ENCODE measurements at places on chromosomes 12 and 14. TPM values are rescaled to one million over a fixed set of nuclear protein-coding genes. Genes with fewer than 3 reads are reported as not detected.
A peak's percentile ranks its signal among the peaks of the same experiment; 100 is the strongest.

- no peak for DNase-seq
These were observed 1121.6 kb upstream of the TMEM132C start for GRCh38 chr12:127145241-127145928.

DNA sequence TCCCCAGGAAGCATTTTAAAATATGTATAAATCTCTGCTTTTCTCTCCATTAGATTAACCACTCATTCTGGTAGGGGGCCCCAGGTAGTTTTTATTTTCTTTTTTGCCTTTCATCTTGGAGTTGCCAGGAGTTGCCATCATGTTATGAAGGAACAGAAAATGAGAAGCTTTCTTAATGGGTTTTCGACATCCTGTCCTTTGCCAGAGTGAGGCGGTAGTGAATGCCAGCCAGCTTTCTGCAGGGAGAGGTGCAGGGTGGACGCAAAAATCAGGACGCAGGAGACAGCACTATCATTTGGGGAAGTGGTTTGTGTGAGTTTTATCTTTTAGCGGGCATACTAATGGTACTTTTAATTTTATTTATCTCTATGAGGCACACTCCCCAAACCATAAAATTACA, 1.7 kb downstream of the RASSF8 start:
- peak; percentile 63 for DNase-seq

DNA sequence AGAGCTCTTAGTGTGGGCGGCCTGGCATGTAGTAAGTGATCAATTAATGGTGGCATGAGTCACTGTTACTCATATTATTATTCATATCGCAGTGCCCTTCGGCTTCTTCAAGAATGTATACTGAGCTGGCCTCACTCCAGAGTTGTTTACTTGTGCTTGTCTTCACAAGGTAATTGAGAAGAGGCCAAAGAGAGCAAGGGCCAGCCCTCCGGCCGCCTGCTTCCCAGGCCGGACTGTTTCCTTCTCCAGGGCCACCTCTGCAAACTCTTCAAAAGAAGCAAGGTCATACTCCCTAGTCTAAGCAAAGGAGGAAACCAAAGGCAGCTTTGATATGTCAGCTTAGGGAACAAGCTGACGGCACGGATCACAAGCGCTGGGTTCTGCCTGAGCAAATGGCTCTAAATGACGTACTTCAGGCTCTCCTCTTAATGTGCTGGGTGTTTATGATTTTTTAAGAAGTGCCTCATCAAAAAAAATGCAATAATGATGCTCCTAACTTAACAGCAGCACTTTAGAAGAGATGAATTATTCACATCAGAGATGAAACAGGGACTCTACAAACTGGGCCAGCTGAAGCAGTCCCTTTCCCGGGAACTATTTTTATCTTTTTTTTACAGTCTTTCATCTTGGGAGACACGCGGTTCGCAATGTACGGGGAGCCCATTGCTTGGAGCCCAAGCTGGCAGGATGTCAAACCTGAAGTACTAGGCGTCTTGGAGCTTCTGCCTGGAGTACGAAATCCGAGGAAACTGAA, 65.6 kb upstream of the DLK1 start:
- DNase-seq, result peak; percentile 39

- DNase-seq, result no peak
These were observed 40.3 kb downstream of the CIT start for GRCh38 chr12:119836781-119837180.

- no peak for DNase-seq
These were observed 716.0 kb upstream of the STXBP6 start for GRCh38 chr14:25765909-25766308.

GRCh38 chr12:56408799-56409417, 40.3 kb downstream of the TIMELESS start:
- no peak for DNase-seq

- no peak for DNase-seq
These were observed 48.8 kb downstream of the KCNJ8 start for GRCh38 chr12:21725731-21726130.

GRCh38 chr14:24370748-24371147, 2.8 kb downstream of the NFATC4 start:
- DNase-seq, result no peak

DNA sequence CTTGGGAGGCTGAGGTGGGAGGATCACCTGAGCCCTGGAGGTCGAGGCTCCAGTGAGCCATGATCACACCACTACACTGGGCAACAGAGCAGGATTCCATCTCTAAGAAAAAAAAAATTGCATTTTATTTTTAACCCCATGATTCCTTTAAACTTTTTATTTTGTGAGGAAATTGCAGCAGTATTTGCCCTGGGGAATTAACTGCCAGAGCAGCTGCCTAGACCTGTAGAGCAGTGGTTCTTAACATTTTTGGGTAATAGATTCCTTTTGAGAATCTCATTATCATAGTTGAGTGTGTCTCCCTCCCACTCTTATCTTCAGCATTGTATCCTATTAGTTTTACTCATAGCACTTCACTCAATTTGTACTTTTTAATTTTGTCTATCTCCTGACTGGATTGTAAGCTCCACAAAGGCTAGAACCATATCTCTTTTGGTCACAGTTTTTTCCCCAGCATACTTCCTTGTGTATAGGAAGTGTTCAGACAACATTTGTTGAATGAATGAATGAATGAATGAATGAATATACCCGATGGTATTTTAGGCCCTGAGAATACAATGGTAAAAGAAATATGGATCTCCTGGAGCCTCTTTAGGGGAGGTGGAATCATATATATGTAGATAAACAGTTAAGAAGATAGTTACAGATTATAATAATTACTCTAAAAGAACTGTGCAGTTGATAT, 40.6 kb downstream of the BRMS1L start:
- DNase-seq, result no peak

DNA sequence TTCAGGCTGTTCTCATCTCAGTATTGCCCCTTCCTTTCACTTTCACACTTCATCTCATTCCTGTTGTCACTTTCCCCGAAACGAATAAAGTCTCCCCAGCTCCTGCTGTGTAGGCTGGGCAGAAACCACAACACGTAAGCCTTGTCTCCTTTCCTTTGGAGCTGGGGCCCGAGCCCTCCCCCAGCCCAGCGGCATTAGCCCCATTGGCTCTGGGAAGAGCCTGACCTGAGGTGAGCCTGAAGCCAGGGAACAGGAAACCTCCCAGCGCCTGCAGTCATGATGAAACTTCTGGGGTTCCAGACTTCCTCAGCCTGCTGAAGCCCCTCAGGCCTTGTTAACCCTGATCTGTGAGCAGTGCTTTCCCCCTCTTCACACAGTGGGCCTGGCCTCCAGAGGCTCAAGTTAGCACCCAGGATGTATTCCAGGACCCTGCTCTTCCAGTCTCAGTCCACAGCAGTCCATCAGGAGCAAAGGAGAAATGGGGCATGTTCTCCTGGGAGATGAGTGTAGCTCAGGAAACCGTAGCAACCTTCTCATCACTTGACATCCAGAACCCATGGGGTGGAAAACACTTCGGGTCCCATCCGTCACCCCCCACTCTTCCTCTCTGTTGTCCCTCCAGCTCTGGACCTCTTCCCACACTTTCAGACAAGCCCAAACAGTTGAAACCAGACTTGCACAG, 21.8 kb downstream of the VASH1 start:
- no peak for DNase-seq

GRCh38 chr14:61420326-61420725, 98.9 kb downstream of the PRKCH start:
- peak; percentile 19 for DNase-seq

GRCh38 chr12:4943067-4943937, 33.6 kb downstream of the KCNA1 start:
- DNase-seq, result no peak

GRCh38 chr14:55129086-55129427, at the start of gene LGALS3:
TSS of gene LGALS3 (plus strand) at chr14:55129252. CDS start at chr14:55137374, 8,122 bp downstream.
- DNase-seq, result peak; percentile 97

DNA sequence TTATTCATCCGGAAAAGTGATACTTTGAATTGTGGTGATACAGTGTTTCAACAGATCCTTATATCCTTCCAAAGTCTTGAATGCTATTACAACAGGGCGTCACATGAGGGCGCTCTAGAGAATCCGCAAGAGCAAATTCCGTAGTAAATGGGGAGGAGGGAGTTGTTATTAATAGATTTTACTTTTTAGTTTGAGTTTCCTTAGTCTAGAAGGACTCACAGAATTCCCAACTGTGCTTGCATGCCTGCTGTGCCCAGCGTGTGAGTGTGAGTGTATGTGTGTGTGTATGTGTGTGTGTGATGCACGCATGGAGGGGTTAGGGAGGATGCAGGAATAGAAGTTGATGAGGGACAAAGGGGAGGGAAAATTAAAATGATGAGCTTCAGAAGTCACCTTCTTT, 375.3 kb downstream of the C12orf75 start:
- DNase-seq, result peak; percentile 59

GRCh38 chr14:50320283-50320682, 8.2 kb downstream of the DMAC2L start:
- peak; percentile 66 for DNase-seq

RNASE1 gene
- total RNA-seq, result not detected

IL22 gene
- total RNA-seq, result not detected

NKX2-1 gene
- not detected for total RNA-seq

PLCZ1 gene
- not detected for total RNA-seq

CRACR2A gene
- 13.8 TPM for total RNA-seq

CCNB1IP1 gene
- 42.7 TPM for total RNA-seq
